Activated T-helper 1 cell treated with anti-CD3 and anti-CD28 coated beads, Interleukin-2, amount 50 U/mL, for 16 hours (primary cell): ENCODE measurements at places on chromosomes 7 and 10.

DNA sequence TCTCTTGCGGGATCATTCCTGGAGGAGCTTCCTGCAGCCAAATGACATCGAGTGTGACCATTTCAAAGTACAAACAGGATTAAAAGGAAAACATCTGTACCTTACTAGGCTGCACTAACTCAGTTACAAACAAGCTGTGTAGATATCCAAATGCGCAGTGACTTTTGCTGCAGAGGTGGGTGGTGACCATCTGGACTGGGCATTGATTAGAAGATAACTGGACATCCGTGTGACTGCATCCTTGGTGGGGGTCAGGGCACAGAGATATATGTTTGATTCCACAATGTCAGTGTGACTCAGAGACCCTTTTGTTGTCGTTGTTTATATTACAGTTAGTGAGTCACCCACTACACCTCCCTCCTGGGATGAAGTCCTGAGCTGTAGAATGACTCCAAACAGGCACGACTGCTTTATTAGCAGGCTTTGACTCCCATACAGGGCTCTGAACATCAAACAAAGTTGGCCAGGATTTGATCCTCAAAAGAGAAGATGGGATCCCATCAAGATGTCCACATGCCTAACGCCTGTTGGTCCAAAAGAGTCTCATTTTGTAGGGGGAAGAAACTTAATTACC is 56.7 kb upstream of the SDK1 start:
- no peak for DNase-seq

GRCh38 chr10:102120991-102121738 is 997 bp upstream of the LDB1 start:
- no peak for DNase-seq

GRCh38 chr7:157397731-157398691 is 61.2 kb downstream of the DNAJB6 start:
- no peak for DNase-seq

DNA sequence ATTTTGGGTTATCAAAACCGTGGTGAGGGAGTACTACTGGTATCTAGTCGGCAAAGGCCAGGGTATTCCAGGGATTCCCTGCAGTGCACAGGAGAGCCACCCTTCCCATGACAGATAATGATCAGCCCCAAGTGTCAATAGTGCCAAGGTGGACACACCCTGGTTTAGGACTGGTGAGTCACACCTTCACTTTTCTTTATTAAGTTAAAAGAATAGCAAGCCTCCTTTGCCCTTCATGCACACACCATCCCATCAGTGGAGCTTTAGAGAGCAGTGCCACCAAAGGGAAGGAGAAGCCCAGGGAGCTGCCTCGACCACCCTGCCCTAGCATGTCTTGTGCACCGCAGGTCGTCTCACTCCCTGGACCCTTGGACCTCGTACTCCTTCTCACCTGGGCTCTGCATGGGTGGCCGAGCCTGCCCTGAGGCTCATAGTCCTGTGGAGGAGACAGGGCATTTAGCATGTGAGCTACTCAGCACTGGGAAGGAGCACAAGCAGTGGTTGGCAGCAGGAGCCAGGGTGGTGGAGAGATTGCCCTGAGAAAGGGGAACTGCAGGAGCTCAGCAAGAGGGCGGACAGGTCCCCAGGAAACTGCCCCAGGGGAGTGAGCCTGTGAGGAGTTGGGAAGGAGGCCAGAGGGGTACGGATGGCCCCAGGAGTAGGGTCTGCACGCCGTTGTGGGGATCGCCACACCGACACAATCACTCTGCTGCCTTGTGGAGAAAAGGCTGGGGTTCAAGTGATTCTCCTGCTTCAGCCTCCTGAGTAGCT is 17.4 kb downstream of the UBE2D4 start:
- DNase-seq = no peak

- DNase-seq = no peak
These were observed 516.7 kb downstream of the NEBL start for GRCh38 chr10:20380401-20380800.

DNA sequence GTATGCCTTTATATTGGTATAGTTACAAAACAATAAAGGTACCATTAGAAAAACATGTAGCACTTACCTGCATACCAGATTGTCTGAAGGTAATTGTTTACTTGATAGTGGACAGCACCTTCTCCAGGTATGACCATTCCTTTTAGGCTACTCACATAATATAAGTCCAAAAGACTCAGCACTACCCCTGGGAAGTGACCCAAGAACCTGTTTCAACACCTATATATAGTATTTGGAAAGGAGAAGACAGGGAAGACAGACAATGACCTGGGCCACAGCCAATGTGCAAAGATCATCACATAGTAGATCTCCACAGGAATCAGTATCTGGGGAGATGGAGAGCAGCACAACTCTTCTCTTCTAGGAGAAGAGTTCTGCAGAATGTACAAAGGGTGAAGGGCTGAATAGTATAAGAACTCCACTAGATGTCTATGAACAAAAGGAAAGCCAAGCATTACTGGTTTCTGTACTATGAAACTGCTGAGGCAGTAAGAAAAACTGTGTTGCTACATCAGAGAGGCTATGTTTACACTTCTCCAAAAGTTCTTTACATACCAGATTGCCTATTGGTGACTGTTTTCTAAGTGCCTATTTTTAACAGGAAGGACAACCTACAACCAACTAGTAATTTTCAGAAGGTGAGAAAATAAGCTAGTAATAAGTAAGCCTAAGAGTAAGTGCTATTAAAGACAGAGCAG is 159.2 kb downstream of the BTAF1 start:
- no peak for DNase-seq

DNA sequence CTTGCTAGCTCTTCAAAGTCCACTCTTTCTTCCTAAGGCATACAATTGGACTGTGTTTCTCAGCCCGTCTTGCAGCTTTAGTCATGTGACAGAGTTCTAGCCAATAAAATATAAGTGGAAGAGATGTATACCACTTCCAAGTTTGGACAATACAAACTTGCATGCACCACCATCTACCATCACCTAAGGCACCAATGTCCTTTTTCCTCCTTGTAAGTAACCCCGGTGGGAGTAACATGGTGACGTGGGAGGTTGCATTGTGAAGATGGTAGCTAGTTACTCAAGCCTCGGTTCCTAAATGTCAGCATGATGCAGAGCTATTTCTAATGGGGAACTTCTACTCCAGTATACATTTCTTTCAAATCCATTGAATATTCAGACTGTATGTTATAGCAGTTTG is 5.3 kb upstream of the CACNB2 start:
- no peak for DNase-seq

DNA sequence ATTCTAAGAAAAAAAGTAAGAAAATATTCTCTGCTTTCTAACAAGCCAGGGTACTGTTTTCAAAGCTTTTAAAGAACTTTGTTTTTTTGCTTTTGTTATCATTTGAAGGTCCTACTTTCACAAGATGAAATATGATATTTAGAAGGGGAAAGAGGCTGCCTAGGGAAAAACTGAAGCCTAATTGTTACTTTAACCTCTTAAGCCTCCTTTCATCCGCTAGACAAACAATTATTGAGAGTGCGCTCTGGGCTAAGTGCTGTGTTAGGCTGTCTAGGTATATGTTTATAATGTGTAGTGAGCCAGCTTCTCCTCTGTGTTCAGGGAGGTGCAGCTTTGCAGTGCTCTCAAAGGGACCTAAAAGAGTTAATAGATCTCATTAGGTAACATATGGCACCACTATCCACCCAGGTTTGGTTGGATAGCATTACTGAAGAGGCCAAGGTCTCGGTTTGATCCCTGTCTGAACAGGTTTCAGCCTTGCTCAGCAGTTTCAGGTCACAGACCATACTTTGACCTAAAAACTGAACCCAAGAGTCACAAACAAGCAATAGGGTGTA is 17.9 kb downstream of the PDK4 start:
- no peak for DNase-seq

DNA sequence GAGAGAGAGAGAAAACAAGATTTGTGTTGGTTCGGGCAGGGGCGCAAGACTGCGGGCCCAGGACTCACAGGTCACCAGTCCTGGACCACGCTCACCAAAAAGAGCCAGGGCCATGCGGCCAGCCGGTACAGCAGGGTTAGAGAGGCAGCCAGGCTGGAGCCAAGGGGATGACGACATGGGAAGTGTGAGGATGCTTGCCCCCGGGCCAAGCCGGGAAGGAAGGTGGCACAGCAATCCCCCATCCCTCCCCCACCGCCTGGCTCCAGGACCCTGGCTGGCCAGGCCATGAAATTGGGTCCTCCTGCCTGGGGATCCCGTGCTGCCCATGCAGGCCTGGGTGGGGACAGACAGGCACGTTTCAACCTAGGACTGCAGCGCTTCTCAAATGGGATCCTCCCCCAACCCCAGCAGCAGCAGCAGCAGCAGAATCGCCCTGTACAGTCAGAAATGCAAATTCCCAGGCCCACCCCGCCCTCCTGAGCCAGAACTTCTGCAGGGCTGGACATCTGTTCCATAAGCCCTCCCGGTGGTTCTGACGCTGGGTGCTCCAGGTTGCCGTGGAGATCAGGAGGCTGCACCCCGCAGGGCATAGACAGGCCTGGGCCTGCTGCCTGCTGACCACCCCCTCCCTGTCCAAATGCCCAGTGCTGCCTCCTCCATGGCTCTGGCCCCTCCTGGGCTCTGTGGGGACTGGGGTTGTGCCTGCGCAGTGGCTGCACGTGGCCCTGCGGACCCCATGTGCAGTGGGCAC is 35.0 kb downstream of the YKT6 start:
- no peak for DNase-seq

DNA sequence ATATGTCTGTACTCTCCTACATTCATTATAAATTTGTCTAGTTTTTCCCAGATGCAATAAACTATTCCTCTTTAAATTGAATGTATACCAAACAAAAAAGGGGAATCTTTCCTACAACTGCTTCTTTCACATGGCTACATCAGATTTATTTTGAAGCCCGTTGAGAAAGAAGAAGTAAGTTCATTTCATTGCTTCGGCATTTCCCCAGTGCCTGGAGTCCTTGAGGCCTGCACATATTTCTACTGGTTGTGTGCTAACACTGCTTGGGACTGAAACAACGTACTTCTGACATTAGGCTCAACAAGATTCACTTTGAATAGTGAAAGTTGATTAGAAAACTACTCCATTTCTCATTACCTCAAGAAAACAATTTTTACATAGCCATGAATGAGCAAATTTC is 201.7 kb downstream of the PHF14 start:
- DNase-seq = no peak

- DNase-seq = no peak
These were observed 14.8 kb downstream of the NRCAM start for GRCh38 chr7:108441392-108441955.

- no peak for DNase-seq
These were observed 39.2 kb upstream of the LRRC17 start for GRCh38 chr7:102873470-102874165.

GRCh38 chr7:4066626-4067475 is 615.2 kb upstream of the FOXK1 start:
- DNase-seq = no peak

GRCh38 chr7:6078548-6078947 is 47.4 kb downstream of the ANKRD61 start:
- DNase-seq = no peak
